Liver (tissue), 10 donors: ENCODE measurements at places on chromosomes 16 and 17. TPM values are rescaled to one million over a fixed set of nuclear protein-coding genes. Genes with fewer than 3 reads are reported as not detected.

CETP gene
- 24.0 TPM for total RNA-seq

GRCh38 chr17:78000341-78000740 is 41.8 kb downstream of the TNRC6C start:
- H3K4me3 ChIP-seq: no peak overlapping the region
- peaks cover 10% of the 10 kb centered on the region for H3K4me1 ChIP-seq
- H3K36me3 ChIP-seq: no peaks in the 10 kb centered on the region

- H3K4me1 ChIP-seq: peaks cover 7% of the 10 kb centered on the region
- H3K27ac ChIP-seq: no peak overlapping the region
- H3K4me3 ChIP-seq: no peak overlapping the region
These were observed 42.7 kb upstream of the SMPD3 start for GRCh38 chr16:68490829-68491575.

DNA sequence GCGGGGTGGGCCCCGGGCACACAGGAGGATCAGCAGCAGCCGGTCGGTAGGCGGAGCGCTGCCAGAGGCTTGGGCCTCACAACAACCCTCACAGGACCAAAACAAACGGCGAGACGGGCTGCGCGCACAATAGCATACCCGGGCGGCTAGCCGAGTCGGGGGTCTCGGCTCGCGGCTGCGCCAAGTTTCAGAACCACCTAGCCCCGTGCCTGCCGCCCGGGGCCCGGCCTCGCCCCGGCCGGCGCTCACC is 732 bp downstream of the ULK2 start:
- no peaks in the 10 kb centered on the region for H3K27me3 ChIP-seq
- H3K4me1 ChIP-seq: peaks cover 14% of the 10 kb centered on the region
- H3K27ac ChIP-seq: peak overlapping the region; percentile 64

GRCh38 chr16:17743578-17743977 is 272.8 kb upstream of the XYLT1 start:
- no peak overlapping the region for H3K4me3 ChIP-seq
- no peaks in the 10 kb centered on the region for H3K27me3 ChIP-seq
- no peak for DNase-seq
- no peaks in the 10 kb centered on the region for H3K4me1 ChIP-seq

DNA sequence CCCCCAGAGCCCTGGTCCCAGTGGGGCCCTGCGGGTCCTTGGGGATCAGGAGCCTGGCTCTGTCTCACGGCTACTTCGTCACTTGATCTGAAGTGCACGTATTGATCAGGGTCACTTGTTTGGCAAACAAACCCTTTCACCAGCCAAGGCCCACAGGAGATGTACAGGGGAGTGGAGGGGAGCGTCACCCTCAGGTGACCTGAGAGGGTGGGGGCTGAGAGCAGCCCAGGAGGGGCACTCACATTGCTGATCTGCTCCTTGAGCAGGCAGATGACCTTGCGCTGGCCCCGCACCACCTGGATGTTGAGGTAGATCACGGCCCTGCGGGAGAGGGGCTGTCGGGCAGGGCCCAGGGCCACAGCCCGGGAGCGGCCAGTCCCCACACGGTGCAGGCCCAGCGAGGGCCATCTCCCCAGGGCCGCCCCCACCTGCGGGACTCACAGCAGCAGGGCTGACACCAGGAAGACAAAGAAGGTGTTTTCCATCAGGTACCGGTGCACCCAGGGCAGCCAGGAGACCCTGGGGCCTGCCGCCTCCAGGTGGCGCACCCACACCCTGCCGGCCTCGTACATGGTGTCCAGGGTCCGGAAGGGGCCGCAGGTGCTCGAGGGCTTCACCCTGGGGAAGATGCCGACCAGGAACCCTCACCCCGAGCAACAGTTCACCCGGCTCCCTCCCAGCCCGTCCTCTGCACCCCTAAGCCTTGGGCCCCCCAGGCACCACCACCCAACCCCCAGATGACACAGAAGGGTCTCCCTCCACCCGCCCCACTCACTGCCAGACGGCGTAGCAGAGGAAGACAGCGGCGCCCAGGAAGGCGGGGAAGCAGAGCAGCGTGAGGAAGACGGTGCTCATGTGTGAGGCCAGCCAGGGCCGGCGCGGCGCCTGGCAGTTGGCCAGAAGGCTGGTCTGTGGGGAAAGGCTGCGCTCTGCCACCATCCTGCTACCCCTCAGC is 11.3 kb downstream of the TMC6 start:
- no peaks in the 10 kb centered on the region for H3K27me3 ChIP-seq
- no peaks in the 10 kb centered on the region for H3K36me3 ChIP-seq
- no peak overlapping the region for H3K4me3 ChIP-seq
- no peak overlapping the region for H3K27ac ChIP-seq
- DNase-seq: no peak
- no peaks in the 10 kb centered on the region for H3K4me1 ChIP-seq

DNA sequence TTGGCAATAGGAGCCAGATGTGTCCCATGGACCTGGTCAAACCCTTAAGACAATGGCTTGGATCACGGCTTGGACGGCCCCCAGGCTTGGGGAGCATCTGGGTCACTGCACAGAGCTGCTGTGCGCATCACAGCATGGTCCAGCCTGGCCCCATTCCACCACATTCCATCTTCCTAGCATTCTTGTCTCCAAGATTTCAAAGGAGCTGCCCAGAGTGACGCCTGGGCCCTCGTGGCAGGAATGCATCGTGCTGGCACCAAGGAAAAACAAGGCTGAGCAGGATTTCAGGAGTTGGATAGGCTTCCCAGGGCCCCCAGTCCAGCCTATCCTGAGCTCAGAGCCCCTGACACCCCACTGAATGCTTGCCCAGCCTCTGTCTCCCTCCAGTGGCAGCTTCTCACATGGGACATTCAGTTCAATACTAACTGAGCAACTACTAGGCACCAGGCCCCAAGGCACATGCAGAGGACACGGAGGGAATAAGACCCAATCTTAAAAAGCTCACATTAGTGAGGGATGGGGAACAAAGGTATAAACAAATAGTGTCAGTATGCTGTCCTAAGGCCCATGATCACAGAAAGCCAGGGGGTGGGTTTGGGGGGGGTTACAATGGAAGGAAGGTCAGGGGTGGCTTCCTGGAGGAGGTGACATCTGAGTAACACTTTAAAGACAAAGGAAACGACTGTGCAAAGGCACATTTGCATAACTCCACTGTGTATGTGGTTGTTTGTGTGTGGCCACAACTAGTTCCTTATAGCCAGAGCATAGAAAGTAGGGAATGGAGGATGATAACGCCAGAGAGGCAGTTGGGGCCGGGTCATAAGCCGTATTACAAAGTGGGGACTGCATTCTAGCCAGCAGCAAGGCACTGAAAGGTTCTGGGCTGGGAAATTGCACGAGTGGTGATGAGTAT is 34.1 kb downstream of the TK2 start:
- H3K27me3 ChIP-seq: no peaks in the 10 kb centered on the region
- H3K4me1 ChIP-seq: peaks cover 44% of the 10 kb centered on the region
- no peak for DNase-seq
- peak overlapping the region; percentile 99 for H3K27ac ChIP-seq

- H3K4me3 ChIP-seq: no peak overlapping the region
- H3K36me3 ChIP-seq: no peaks in the 10 kb centered on the region
- peak overlapping the region; percentile 19 for H3K27ac ChIP-seq
- H3K27me3 ChIP-seq: no peaks in the 10 kb centered on the region
- peaks cover 10% of the 10 kb centered on the region for H3K4me1 ChIP-seq
These were observed 38.5 kb downstream of the PIGL start for GRCh38 chr17:16255481-16255921.

DNA sequence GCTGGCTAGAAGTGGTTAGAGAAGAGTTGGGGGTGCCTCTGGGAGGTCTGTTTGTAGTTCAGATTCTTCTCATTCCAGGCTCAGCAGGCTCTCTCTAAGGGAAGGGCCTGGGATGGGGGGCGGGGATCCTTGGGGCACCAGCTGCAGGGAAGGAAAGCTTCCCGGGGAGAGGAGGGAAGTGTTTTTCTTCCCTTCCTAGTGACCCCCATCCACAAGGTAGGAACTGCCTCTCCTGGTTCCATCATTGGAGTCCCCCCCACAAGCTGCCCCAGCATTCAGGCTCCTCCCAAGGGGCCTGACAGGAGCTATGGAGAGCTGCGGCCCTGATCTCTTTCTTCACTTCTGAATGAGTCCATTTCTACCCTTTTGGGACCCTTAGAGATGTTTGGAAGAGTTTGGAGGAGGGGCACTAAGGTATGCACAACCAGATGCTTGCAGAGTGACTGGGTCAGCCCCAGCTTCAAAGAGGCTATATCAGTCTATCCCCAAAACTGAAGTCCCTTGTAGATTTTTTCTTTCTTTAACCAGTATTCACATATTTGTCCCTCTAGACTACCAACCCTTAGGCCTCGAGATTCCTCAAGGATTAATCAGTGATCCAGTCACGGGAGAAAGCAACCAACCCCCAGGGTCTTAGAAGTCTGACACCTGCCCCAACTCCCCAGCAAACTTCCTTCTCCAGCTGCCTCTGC is 13.9 kb upstream of the FZD2 start:
- no peak for DNase-seq
- H3K27ac ChIP-seq: no peak overlapping the region
- H3K36me3 ChIP-seq: no peaks in the 10 kb centered on the region
